ENCODE measurements at places on chromosomes 3 and 15.
A peak's percentile ranks its signal among the peaks of the same experiment; 100 is the strongest.

DNA sequence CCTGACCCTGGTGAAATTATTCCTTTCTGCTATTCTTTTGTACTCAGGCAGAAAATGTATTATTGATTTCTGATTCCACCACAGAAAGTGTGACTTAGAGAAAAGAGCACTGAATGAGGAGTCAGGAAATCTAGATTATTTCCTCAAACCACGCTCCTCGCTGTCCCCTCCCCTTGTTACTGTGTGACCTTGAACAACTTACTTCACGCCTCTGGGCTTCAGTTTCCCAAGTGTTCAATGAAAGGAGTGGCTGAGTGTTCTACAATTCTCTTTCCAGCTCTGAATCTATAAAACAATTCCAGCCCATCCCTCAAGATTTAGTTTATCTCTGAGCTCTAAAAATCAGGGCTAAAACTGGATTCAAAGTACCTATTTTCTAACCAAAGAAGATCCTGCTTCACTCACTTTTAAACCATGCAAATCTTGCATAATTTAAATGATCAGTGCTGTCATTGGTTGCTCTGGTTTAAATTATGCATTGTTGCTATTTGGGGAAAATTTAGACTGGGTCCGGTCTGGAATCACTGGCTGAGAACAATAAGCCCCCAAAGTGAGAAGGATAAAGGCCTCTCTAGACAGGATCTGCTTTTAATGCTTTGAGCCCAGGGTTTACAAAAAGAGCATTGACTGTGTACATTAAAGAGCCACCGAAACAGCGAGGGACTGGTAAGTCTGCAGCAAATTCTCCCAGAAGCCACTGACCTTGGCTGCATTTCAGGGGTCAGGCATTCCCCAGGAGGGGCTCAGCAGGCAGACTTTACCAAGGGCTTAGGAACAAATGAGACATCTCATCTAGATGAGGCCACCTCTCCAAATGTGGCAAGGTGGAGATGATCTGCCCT is 3.2 kb downstream of the TNIK start:
- no peak for DNase-seq

DNA sequence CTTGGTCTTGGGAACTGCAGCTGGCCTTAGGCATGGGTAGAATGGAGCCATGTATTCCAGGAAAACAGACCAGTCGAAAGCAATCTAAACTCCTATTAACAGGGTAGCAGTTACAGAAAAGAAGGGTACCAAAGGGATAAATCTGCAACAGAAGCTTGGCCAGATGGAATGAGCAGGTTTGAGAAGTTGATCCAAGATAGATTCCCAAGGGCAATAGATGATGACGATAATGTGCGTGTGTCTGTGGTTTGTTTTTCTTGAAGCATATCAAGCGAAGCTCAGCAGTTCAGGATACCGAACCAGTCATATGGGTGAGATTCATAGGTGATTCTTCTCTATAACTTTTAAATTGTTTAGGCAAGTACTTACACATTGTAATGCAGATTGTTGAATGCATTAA is 203.8 kb upstream of the SEMA6D start:
- no peak for DNase-seq

DNA sequence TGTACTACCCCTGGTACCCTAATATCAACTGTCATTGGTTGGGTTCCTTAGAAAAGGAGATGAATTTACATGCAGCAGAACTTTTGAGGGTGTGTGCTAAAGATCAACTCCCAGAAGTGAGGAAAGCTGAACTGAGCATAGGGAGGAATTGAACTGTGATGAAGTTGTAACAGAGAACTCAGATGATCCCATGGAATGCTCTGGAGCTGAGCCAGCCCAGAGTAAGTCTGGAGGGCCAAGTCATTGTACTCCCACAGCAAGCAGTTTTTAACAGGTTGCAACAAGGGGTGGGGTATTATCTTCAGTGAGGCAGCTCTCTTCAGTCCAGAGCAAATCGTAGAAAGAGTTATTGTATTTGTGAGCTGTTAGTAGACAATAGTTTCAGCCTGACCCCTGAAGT is 572.3 kb downstream of the PYDC2 start:
- DNase-seq: no peak

DNA sequence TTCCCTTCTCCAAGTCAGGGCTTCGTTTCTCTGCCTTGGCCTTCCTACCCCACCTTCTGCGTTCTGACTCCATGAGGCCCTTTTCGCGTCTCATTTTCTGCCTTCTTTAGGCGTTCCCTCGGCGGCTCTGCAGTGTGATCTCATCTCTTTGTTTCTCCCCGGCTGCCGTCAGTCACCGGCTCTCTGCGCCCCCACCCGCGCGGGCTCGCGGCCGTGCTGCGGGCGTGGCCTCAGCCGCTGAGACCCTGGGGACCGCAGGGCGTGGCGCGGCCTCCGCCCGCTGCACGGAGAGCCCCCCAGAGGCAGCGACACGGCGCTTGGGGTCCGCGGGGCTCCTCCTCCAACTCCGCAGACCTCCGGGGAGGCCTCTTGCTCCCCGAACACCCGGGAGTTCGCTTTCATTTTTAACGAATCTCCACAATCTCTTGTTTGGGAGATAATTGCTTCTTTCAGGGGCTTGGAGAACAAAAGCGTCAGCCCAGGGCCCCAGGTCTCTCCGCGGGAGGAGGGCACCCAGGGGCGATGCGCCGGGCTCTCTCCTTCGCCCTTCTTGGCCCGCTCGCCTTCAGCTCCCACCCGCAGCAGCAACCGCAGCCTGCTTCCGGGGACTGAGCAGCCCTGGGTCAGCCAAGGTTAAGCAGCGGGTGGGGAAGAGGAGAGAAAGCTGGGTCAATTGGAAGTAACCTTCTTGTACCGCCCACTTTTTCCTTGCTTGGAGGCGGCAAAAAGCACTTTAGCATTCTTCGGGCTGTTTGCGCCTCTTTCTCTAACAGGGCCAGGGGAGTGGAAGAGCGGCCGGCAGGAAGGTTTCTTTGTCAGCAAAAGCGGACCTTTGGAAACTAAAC is 35.2 kb downstream of the GAP43 start:
- DNase-seq: peak; percentile 83

GRCh38 chr15:87562203-87562602 is 694.3 kb downstream of the NTRK3 start:
- no peak for DNase-seq

All from NCI-H1092 (cell line).